Activated CD4-positive, alpha-beta memory T cell treated with anti-CD3 and anti-CD28 coated beads for 36 hours (primary cell): ENCODE measurements at places on chromosomes 13 and 19.

DNA sequence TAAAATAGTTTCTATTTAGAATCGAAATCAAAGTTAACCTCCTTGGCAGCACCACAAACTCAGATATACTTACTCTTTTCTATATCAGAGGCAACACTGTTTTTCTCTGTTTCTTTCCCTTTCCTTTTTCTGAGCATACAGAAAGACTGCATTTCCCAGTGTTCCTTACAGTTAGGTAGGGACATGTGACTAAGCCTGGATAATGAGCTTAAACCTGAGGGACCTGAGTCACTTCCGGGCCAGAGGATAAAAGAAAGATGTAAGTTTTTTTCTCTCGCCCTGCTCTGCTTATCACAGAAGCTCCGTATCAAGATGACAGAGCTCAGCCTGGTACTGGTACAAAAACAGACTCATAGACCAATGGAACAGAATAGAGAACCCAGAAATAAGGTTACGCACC is 531.9 kb downstream of the KLF12 start:
- DNase-seq: no peak

DNA sequence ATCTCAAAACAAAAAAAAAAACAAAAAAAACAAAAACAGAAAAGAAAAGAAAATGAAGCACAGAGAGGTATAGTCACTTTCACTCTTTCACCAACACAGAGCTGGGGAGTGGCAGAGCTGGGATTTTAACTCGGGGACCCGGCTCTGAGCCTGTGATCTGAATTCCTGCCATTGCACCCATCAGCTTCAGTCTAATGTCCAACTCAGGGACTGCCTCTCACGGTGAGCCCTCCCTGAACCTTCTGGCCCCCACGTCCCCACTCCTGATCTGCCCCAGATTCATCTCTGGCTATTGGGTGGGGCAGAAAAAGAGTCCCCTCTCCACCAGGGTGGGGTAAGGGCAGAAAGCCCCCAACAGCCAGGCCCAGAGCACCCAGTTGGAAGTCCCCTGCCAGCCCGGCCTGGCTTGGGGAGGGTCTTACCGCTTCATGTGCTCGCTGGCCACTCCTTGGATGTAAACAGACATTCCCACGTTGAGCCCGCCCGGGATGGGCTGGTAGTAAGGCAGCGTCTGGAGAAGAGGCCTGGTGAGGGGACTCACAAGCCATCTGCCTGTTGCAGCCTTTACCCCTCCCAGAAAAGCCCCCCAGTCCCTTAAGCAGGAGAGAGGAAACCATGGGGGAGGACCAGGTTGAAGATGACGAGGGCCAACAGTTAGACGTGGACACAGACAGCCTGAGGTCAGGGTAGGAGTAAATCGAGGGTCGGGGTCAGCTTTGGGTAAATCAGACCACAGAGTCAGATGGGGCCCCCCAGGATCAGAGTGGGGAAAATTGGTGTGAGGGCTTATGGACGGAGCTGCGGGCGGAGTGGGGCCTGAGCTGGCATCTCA is 520 bp downstream of the LGALS4 start:
- DNase-seq: no peak

DNA sequence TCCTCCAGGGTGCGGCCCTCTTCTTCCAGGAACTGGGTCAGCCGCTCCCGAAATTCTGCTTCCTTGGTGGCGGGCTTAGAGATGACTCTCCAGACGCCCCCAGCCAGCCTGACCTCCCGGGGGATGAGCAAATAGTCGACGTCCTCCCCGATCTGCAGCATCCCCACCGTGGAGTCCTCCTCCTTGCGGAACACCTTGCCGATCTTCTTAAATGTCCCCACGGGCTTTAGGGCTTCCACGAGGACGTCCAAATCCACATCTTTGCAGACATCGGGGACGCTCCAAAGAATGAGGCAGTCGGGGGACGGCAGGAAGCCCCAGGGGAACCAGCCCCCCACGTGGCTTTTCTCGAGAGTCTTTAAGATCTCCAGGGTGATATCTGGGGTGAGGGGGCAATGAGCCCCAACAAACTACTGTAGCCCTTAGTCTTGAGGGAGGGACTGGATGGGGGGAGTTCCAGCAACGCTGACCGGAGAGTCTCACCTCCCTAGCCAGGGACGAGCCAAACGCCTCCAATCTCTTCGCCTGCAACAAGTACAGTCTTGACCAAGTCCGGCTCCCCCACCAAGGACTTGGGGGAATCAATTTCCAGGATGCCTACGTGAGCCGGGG is 608 bp downstream of the CCDC8 start:
- no peak for DNase-seq

- no peak for DNase-seq
These were observed 2.9 kb upstream of the HTR2A start for GRCh38 chr13:46899801-46900200.

GRCh38 chr13:79548902-79549301 is 67.9 kb downstream of the NDFIP2 start:
- DNase-seq: no peak

- DNase-seq: no peak
These were observed 6.5 kb upstream of the TSHZ3 start for GRCh38 chr19:31355665-31356289.

- no peak for DNase-seq
These were observed 8.7 kb upstream of the IGFL3 start for GRCh38 chr19:46133101-46133627.
